Stimulated activated effector memory CD8-positive, alpha-beta T cell treated with anti-CD3 and anti-CD28 coated beads, Interleukin-12 subunit alpha, Interleukin-12 subunit beta, amount 100 ng/mL, for 72 hours (primary cell): ENCODE measurements at places on chromosomes 7 and 10.

DNA sequence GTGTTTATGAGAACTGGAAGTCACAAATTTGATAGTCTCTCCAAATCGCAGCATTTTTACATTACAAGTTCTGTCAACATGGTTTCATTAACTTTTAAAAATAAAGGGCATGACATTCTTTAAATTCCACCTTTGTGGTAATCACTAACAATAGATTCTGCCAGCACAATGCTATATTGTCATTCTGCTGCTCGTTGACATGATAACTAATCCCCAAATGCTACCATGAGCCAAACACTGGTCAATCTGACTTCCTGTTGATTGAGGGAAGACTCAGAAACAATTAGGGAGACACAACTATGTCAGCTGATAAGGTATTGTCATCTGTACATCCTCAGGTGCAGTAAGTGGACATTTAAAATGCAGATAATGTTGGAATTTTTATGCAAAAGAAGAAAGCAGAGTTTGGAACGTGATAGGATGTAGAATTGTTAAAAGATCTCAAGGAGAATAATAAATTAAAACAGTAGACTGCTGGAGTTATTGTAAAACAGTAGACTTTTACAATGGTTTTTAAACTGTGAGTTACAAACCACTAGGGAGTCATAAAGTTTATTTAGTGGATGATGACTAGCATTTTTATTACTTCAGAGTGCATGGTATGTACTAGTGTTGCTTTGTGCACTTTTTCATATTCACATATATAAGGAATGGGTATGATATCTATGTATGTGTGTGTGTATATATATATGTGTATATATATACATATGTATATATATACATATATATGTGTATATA is 126.4 kb upstream of the DKK1 start:
- no peak for DNase-seq

- DNase-seq, result no peak
Observed at GRCh38 chr7:155874411-155874810, 62.1 kb upstream of the SHH start.

- DNase-seq, result no peak
Observed at GRCh38 chr10:91366704-91367103, 43.4 kb upstream of the HECTD2 start.

- peak; percentile 69 for DNase-seq
Observed at GRCh38 chr10:43781480-43782361, 133.0 kb upstream of the ZNF32 start.

- no peak for DNase-seq
Observed at GRCh38 chr7:77820967-77821366, 22.4 kb downstream of the PHTF2 start.

DNA sequence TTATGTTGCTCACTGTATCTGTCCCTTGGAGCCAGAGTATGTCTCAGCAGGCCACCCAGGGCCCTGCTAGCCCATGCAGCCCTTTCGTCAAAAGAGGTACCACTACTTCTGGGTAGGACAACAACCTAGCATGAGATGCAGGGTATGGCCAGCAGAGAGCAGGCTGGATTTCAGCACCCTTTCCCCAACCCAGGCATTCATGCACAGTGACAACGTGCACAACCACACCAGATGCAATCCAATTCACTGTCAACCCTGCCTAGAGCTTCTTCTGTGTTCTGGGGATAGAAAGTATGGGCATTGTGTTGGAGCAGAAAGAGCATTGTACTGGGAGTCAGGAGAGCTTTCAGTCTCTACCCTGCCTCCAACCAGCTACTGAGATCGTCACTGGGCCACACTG is 37.9 kb downstream of the JAZF1 start:
- no peak for DNase-seq

- DNase-seq, result no peak
Observed at GRCh38 chr7:70000737-70001348, 402.6 kb downstream of the AUTS2 start.

DNA sequence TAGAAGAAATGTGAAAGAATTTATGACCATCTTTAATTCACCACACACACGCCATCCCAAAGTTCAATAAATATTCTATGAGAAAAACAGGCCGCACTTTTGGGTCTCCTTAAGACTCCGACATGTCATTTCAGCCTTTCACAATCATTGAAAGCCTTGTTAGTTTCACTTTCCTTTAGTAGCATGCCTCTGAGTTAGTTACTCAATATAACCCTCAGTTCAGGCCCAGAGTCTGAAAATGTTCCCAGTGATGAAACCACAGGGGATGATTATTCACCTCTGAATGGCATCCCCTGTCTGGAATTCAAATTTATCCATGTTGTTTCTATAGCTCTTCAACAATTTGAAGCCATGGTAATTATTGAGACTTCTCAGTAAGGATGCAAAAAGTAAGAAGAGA is 278.1 kb upstream of the NRP1 start:
- no peak for DNase-seq

DNA sequence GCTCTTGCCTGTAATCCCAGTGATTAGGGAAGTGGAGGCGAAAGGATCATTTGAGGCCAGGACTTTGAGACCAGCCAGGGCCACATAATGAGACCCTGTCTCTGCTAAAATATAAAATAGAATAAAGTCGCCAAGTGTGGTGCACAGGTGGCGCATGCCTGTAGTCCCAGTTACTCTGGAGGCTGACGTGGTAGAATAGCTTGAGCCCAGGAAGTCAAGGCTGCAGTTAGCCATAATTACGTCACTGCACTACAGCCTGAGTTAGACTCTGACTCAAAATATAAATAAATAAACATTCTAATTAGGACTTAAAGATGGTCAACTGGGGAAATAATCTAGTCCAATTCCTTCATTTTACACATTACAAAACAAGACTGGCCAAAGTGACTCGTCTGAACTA is 768 bp downstream of the CHCHD2 start:
- DNase-seq, result no peak

- no peak for DNase-seq
Observed at GRCh38 chr7:28564755-28565374, 152.5 kb downstream of the CREB5 start.

DNA sequence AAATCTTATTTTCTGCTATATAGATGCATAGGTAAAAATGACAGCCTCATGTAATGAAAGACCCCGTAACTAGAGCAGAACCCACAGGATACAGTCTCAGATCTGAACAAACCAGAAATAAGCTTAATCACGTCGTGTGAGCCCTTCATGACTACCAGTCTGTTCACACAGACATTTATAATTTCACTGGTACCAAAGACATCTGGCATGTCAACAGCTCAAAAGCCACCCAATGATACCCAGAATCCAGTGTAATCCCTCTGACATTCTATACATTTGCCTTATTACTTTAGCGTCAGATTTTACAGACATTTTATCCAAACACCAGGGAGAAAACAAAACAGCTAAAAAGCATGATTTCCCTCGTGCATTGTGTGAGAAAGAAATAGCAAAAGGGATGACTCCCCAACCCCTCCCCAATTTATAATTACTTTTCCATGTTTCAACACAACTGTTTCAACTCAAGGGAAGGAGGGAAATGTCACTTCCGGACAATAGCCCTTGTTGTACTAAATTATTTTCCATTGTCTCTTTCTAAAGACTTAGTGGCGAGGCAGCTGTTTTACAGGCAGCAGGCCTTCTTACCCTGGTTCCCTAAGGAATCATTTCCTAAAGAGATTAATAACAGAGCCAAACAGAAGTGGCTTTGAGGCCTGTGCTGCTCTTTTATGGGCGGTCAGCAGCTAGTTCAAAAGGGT is 33.2 kb downstream of the DOCK4 start:
- DNase-seq, result no peak

GRCh38 chr7:134777470-134777869 is 2.0 kb upstream of the CALD1 start:
- no peak for DNase-seq

DNA sequence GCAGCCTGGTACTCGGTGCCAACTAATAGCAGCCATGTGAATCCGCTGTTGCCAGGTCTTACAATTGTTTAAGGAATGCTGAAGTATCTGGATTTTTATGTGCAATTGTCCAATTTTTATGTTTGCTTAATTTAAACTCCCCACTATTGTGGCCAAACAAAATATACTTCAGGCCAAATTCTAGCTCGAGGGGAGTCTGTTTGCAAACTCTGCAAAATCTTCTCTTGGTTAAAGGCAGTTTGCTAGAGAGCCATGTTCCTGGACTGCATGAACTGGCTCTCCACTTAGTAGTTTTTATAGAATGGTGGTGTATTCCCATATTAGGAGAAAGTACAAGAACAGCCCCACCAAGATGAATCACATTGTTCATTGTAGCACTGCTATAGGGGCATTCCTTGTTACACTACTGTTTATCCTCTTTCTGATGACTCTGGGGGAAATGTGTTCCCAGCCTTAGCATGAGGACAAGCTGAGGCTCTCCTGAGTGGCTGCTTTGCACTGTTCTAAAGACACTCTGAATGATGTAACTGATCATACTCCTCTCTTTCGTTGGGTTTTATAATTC is 178.0 kb upstream of the GLI3 start:
- no peak for DNase-seq

DNA sequence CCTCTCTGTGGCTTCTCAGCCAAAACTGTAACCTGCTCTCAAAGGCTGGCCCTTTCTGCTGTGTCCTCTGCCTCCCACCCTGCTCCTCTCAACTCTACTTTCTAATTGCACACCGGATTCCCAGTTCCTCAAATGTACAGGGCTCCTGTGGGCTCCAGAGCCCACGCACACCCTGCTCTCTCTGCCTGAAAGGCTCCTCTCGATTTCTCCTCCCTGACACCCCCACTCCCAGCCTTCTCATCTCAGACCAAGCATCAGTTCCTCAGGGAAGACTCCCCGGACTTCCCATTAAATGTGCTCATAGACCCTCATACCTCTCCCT is 111.7 kb upstream of the STEAP1B start:
- no peak for DNase-seq

DNA sequence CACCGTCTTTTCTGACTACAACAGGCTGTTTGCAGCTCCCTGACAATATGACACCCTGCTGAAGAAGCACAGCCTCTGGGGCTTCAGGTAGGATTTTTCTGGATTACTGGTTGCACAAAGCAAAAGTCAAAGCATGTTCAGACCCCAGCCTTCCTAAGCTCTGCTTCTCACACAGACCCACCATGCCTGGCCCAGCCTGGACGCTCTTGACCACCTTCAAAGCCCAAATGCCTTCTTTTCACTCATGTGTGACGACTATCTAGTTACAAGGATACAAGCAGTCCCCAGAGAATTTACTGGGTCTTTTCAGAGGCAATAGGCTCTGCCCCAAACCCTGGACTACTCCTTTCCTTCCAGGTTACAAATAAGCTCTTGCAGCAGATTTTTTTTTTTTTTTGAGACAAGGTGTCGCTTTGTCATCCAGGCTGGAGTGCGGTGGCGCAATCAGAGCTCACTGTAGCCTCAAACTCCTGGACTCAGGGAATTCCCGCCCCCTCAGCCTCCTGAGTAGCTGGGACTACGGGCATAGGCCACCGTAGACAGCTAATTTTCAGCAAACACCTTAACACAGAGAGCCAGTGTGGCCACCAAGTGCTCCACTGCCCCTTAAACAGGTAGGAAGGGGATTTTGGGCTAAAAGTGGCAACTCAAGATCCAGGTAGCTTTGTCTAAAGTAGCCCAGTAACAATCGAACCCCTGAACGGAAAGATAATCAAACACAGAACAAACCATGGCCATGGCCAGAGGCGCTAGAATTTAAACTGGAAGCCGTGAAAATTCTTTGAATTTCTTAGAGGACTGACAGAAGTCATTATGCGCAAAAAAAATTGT is 16.2 kb downstream of the SVIL start:
- DNase-seq, result no peak

GRCh38 chr10:117458571-117458970 is 83.3 kb upstream of the PDZD8 start:
- no peak for DNase-seq

DNA sequence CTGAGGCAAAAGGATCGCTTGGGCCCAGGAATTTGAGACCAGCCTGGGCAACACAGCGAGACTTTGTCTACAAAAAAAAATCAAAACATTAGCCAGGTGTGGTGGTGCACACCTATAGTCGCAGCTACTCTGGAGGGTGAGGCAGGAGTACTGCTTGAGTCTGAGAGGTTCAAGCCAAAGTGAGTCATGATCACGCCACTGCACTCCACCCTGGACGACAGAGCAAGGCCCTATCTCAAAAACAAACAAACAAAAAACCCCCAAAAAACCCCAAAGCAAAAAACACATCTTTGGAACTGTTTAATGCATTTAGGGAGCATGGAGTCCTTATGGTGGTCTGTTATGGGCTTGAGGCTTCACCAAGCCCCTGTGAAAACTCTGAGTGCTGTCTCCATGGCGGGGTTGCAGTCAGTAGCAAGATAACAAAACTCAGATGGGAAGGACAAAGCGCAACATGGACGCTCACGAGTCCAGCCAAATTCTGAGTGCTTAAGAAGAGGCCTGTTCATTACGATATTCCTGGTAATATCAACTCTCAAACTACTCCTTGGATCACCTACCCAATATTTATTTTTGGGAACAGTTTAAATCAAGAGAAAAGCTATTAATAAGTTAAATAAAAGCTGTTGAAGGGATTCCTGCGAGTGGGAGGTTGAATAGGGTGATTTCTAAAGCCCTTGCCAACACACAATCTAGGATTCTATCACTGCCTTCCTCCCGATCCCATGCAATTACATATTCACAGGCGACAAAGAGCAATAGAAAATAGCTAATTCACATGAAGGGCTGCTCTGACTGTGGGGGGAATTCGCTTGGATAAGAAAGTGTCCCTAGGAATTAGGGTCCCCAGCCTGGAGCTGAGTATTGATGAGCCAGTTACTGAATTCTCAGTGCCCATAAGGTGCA is 123.3 kb downstream of the HIPK2 start:
- DNase-seq, result no peak
